ENCODE measurements at places on chromosomes 12 and 14.

DNA sequence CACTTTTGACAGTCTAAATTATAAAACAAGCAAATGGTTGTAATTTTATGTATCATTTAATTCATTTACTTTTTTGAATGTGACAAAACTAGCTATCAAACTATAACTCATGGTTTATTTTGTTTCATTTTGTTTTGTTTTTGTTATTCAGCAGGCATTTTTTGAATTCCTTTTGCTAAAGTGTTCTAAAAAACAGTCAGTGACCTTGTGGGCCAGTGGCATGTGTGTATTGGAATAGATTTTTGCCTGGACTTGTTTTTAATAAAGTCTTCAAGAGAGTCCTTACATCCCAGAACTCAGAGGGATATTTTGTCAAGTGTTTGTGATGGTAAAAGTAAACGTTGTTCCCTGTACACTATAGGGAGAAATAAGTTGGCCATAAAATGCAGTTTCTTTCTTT is 369.7 kb upstream of the SYT1 start:
- DNase-seq: no peak

GRCh38 chr12:112176321-112177010 is 51.1 kb downstream of the TRAFD1 start:
- DNase-seq: no peak

DNA sequence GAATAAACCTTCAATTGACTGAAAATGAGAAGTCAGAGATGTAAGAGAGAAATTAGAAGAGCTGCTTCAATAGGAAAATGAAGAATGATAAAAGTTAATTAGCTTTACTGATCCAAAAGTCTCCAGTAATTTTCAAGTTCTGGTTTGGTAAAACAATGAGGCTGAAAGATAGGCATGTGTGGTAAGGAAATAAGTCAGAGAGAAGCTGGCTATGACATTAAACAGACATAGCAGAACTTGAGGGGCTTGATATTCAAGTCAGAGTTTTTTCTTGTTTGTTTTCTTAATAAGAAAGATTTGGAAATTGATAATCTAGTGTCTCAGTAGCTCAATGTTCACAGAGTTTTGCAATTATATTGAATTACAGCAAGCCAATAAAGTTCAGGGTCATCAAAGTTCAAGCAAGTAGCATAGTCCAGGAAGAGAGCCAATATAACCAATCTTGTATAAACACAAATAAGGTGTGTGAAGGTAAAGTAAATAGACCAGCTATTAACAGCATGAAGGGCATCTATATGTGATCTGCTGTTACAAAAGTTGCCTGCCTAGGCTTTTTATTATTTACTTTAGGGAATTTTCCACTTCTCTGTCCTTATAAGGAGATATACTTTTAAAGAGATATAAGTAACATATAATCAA is 1111.5 kb downstream of the TRHDE start:
- DNase-seq: no peak

GRCh38 chr14:101458741-101459550 is 102.3 kb upstream of the DIO3 start:
- no peak for DNase-seq

GRCh38 chr14:89616425-89616824 is 199.4 kb upstream of the FOXN3 start:
- DNase-seq: no peak

DNA sequence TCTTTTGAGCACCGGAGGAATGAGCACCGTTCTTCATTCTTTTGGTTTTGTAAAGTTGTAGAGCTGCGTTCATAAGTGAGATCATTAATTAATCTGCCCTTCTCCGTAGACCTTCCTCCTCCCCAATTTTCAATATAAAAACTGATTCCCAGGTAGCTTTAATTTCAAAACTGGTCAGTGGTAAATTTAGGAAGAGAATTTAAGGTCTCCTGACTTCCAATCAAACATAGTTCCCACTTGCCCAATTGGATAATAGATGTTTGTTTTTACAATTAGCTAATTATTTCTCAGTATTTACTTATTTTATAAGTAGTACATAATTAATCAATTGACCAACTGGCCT is 27.2 kb upstream of the YBX3 start:
- no peak for DNase-seq

- peak; percentile 51 for DNase-seq
Measured at GRCh38 chr14:88599761-88600439, 37.1 kb downstream of the ZC3H14 start.

DNA sequence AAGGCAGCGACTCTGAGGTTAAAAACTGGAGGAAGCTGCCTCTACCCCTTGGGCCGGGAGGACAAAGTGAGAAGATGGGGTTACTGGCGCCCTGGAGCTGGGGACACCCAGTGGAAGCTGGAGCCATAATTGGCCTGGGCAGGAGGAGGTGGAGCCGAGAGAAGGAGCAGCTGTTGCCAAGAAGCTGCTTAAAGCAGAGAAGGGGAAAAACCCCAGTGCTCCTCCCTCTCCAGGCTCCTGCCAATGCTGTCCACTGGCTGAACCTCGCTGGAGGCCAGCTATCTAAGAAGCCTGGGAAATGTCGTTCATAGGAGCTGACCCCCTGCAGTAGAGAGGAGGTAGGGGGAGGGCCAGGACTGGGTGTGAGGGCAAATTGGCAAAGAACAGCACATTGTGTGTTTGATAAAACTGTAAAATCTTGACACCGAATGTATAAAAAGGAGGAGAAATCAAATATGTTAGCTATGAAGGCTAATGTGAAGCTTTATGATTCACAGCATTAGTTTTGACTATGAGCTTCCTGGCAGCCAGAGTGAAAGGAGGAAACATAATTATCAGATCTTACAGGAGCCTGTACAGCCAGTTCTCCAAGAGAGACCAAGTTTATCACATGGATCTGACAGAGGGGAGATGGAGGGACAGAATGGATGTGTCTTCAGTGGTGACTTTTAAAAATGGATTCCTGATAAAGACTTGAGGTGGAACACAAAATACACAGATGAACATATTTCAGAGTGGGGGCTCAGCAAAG is 9.5 kb downstream of the HHIPL1 start:
- DNase-seq: no peak

GRCh38 chr12:40314927-40315326 is 90.1 kb downstream of the LRRK2 start:
- DNase-seq: no peak

- no peak for DNase-seq
Measured at GRCh38 chr12:124758266-124759220, 105.1 kb downstream of the SCARB1 start.

DNA sequence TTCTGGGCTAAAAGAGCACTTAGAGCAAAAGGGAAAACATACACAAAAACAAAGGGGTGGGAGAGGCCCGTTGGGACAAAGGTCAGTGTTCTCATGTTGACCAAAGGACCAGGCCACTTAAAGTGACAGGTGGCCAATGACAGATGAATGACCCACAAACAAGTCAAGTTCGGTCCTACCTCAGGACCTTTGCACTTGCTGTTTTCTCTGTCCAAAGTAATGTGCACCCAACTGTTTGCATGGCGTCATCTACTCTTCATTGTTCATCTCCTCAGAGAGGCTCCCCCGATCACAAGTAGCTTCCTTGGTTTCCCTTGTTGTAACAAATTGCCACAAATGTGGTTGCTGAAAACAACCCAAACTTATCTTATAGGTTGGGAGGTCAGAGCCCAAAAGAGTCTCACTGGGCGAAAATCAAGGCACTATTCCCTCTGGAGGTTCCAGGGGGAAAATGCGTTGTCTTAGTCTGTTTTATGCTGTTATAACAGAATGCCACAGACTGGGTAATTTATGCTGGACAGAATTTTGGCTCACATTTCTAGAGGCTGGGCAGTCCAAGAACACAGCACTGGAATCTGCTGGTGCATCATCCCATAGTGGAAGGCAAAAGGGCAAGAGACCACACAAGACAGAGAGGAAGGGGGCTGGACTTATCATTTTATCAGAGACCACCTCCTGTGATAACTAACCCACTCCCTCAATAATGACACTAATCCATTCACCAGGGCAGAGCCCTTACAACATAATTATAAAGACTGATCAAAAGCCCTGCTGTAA is 23.9 kb downstream of the CLMN start:
- no peak for DNase-seq

GRCh38 chr12:50862316-50862715 is 19.6 kb downstream of the TMPRSS12 start:
- no peak for DNase-seq

DNA sequence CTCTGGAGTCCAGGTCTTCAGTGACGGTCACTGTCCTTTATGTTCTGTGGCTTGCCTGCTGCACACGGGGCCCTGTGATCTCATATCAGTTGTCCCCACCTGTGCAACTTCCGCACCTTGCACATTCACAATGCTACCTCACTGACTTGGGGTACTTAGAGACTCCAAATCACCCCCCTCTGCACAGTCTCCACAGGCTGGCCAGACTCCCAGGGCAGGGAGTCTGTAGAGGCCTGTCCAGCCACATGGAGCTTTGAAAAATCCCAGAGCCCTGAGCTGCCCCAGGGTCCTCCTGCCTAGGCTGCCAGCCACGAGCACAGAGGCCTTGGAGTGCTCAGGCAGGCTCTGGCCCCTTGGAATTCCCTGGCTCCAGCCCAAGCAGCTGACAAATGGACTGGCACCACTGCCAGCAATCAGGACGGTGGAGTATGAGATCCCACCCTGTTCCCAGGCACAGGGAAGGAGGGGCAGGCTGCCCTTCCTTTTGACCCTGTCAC is 26.4 kb downstream of the CMKLR1 start:
- no peak for DNase-seq

GRCh38 chr12:57055824-57056223 is 5.9 kb upstream of the MYO1A start:
- DNase-seq: no peak

GRCh38 chr14:65070471-65070976 is 31.8 kb downstream of the MAX start:
- no peak for DNase-seq

DNA sequence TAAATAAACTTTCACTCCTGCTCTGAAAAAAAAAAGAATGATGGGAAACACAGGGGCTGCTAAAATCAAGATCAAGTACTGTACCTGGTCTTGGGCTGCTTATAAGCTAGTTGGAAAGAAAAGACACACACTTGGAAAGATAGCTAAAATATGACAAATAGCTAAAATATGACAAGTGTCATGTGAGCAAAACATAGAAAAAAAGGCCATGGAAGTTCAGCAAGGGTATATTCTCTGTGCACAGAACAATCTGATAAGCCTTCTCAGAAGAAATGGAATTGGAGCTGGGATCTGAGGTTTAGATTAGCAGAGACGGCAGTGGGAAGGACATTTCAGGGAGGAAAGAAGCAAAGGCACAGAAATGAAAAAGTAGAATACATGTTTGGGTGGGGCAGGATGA is 126.2 kb upstream of the PMCH start:
- no peak for DNase-seq

DNA sequence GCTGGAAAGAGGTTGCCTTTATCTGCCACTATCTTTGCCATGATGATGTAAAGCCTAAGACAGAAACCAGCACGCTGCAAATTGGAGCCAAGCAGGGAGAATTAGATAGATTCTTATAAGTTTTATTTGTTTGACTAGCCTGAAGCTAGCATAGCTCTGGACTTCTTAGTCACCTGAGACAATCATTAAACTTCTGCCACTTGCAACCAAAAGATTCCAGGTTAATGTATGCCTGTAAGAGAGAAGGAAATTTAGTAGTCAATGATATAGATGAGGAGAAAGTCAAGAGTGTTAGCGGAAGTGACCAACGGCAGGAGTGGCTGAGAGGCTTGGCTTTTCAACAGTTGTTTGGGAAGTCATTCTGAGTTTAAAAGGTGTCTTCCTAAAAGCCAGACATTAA is 1106.6 kb downstream of the VRK1 start:
- no peak for DNase-seq

DNA sequence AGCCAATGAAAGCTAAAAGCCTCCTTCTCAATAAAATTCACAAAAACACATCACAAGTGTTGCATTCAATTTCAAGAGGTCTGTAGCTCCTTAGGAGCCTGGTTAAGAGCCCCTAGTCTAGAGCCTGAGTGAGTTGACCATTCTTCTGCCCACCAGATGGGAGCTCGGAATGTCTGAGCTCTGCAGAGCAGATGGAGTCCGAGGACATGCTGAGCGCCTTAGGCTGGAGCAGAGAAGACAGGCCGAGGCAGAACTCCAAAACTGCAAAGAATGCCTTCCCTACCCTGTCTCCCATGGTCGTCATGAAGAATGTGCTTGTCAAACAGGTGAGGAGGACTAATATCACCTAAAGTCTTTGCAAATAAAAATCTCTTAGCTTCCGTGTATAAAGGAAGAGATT is 11.6 kb downstream of the CIPC start:
- no peak for DNase-seq

GRCh38 chr12:108055141-108055540 is 73.9 kb upstream of the WSCD2 start:
- DNase-seq: no peak

DNA sequence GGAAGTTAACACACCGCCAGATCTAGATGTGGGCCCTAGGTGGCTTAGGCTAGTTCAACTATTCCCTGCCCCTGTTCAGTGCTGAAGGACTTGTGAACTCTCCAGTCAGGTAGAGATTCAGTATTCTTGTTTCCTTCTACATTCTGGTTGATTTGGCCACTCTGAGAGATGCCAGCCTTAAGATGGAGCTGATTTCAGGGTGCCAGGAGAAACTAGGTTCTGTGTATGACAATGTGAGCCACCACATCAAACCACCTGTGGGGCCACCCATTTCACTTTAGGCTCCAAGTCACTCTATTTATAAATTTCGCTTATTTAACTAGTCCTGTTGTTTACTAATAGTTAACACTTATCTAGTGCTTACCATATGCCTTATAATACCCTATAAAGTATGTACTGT is 26.0 kb downstream of the FRMD6 start:
- peak; percentile 27 for DNase-seq

DNA sequence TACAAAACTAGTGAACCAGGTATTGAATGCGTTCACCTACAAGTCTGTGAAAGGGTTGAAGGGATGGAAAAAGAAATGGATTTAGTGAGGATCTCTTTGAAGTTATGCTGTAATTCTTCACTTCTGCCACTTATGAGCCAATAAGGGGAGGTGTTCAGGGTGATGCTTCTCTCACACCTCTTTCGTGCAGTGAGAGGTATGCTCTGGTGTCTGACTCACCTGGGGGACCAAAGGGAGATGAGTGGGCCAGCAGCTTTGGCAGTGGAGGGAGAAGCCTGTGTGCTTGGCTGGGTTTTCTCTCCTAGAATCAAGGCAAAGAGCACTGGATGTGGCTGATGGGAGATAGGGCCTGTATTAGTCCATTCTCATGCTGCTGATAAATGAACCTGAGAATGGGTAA is 45.4 kb downstream of the E2F7 start:
- DNase-seq: no peak

DNA sequence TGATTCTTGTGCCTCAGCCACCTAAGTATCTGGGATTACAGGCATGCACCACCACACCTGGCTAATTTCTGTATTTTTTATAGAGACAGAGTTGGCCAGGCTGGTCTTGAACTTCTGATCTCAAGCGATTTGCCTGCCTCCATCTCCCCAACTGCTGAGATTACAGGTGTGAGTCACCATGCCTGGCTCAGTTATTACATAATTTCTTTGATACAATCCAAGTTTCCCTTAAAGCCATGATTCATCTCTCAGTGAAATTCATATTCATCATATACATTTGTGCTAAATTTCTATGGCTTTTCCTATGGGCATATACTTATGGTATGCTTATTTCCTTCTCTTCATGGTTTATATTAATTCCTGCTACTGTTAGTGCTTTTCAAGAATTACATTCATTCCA is 29.1 kb upstream of the PZP start:
- no peak for DNase-seq

GRCh38 chr14:69982220-69982839 is 103.1 kb downstream of the SMOC1 start:
- no peak for DNase-seq

- DNase-seq: no peak
Measured at GRCh38 chr14:101538878-101539277, 22.4 kb upstream of the DIO3 start.

GRCh38 chr14:32249371-32249770 is 46.3 kb upstream of the RNU6-8 start:
- no peak for DNase-seq
